ENCODE measurements at places on chromosomes 6 and 20.

DNA sequence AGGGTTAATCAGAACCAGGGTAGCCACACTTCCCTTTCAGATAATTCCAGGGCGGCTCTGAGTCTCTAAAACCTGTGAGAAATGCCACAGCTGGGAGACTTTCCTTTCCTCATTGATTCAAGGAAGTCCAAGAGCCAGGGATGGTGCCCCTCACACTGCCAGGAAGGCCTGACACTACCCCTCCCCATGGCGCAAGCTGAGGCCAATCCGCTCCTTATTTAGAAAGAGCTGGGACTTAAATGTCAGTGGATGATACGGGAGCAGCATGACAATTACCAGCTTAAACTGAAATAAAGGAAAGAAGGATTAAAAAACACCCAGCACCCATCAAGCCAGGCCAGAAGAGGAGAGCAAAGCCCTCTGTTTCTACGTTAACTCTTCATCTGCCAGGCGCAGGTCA is 244.4 kb downstream of the LRFN2 start:
- no peak for DNase-seq

GRCh38 chr6:143680141-143680540 is 2.4 kb downstream of the PHACTR2 start:
- DNase-seq, result no peak

DNA sequence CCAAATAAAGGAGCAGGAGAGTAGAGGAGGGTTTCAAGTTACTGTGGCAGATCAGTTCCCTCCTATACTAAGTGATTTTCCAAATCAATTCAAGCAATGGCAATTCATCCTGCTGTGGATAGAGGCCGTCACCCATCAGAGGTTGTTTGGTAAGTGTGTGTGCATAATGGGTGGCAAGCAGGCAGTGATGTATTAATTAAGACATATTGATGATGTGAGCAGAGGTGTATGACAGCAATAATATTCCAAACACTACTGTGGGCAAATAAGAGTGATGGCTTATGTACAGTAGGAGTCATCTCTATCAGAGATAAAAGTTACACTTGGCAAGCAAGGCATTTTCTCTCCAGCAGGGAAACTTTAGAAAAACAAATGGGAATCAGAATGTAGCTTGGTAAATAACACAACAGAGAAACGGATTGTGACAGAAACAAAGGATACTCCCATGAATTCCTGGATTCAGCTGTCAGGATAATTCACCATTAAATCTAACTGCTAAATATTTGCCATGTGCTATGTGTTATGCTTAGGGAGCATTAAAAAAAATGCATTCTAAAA is 196.3 kb downstream of the KHDC1L start:
- DNase-seq, result no peak

GRCh38 chr6:158663625-158664165 is 13.8 kb downstream of the SYTL3 start:
- DNase-seq, result no peak

DNA sequence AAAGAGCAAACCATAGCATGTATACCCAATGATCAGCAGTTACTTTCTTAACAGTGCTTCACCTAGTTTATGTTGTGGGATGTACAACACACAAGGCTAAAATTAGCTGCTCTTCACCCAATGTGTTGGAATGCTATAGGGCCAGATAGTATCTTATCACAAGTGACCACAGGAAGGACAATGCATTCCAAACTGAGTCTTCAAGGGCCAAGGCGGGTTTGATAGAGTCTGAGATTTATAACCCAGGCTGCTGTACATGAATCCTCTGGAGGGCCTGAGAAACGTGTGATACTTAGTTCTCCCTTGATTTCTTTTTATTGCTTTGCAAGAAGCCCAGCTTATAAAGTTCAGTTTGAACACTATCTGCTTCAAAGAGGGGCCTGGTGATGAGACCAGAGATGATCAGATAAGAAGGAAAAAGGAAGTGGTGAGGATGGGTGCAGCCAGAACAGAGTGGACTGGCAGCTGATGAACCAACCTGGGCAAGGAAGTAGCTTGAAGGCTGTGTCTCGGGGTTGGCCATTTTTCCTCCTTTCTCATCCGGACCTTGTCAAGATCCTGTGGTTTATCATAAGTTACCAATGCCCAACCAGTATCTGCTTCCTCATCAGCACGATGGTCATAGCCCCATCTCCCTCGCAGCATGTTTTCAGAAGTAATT is 62.2 kb upstream of the BMP2 start:
- DNase-seq, result no peak

GRCh38 chr20:62282103-62282502 is 20.7 kb upstream of the ADRM1 start:
- DNase-seq, result no peak

GRCh38 chr20:8082989-8083388 is 49.1 kb upstream of the PLCB1 start:
- peak; percentile 76 for DNase-seq

- DNase-seq, result peak; percentile 94
Observed at GRCh38 chr6:160991406-160992060, at the start of gene MAP3K4. Gene MAP3K4, plus strand, starts transcription at chr6:160991769. Its CDS starts 163 bp downstream, at chr6:160991932.

GRCh38 chr6:93323630-93324029 is 95.7 kb downstream of the EPHA7 start:
- no peak for DNase-seq

- DNase-seq, result no peak
Observed at GRCh38 chr6:129705212-129705611, 4.8 kb downstream of the ARHGAP18 start.

DNA sequence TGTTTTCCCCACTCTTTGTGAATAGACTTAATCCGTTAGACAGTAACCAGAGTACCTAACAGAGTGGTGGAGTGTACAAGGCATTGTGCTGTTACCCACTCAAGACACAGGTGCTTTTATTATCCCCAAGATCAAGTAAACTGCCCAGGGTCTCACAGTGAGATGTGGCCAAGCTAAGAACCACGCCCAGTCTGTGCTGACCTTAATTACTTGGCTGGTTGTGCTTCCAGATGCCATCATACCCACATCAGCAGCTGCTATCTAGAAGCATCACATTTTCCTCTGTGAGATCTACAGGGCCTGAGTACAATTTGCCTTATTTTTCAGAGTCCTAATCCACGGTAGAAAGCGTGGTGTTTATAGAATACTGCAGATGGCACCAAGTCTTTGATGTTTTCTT is 70.3 kb downstream of the GFRA4 start:
- no peak for DNase-seq

DNA sequence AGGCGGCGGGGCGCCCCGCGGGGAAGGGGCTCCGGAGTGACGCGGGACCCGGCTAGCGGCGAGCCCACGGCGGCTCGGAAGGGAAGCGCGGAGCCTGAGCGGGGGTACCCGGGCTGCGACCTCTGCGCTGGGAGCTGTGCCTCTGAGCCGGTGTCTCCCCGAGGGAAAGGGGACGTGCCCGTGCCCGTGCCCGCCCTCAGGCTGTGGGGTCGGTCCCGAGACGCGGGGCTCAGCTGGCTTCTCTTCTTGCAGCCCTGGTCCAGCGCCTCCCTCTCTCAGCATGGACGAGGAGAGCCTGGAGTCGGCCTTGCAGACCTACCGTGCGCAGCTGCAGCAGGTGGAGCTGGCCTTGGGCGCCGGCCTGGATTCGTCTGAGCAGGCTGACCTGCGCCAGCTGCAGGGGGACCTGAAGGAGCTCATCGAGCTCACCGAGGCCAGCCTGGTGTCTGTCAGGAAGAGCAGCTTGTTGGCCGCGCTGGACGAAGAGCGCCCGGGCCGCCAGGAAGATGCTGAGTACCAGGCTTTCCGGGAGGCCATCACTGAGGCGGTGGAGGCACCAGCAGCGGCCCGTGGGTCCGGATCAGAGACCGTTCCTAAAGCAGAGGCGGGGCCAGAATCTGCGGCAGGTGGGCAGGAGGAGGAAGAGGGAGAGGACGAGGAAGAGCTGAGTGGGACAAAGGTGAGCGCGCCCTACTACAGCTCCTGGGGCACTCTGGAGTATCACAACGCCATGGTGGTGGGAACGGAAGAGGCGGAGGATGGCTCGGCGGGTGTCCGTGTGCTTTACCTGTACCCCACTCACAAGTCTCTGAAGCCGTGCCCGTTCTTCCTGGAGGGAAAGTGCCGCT is 686 bp downstream of the ZGPAT start:
- DNase-seq, result no peak

GRCh38 chr6:14713966-14714631 is 531.8 kb upstream of the JARID2 start:
- DNase-seq, result peak; percentile 21

- peak; percentile 93 for DNase-seq
Observed at GRCh38 chr6:43170417-43170930, 595 bp upstream of the SRF start.

DNA sequence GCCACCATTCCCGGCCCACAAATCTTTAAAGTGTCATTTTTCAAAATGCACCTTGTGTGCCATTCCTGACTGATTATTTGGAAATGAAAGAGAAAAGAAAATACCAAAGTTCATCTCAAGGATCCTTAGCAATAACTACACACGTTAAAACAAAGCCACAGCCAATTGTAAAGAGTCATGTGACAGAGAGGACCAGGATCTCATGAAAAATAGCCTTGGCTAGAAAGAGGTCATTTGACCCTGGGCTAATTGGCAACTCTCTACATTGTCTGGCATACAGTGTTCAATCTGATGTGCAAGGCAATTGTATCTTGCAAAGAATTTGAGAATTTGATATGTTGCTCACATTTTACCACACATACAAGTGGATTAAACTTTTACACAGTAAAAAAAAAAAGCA is 31.6 kb upstream of the HLA-G start:
- DNase-seq, result no peak

DNA sequence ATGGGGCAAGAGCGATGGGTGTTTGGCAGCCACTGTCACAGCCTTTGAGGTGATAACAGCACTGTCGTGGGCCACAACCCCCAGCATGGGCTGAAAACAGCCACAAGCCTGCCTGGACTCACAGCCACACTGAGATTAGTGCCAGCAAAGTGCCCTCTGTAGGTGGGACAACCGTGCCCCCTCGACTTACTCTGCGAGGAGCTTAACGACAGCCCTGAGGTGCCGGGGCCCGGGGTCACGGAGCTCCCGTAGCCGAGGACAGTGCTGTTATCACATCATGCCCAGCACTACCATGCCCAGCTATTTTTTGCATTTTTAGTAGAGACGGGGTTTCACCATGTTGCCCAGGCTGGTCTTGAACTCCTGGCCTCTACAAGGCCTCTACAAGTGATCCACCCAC is 36.6 kb downstream of the SUMO4 start:
- no peak for DNase-seq

DNA sequence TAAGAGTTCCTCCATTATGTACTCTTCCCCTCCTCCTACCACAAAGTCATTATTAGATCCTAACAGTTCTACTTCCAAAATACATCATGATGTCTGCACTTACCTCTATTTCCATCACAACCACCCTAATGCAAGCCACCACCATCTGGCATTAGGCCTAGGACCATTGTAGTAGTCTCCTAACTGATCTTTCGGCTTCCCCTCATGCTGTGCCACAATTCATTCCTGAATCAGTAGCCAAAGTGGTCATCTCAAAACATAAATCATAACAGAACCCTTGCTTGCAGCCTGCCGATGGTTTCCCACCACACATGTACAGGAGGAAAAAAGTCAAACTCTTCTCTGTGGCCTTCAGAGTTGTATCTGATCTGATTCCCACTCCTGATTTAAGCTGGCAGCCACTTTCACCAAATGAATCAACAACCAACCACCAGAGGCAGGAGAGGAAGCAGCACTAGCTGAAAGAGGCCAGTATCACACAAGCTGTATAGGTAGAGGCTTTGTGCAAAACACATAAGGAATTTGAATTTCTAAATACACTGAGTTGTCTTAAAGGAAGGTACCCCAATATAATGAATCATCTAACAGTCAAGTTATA is 26.1 kb downstream of the FAM184A start:
- no peak for DNase-seq

GRCh38 chr20:25308671-25309394 is 60.9 kb downstream of the PYGB start:
- peak; percentile 69 for DNase-seq

- DNase-seq, result no peak
Observed at GRCh38 chr6:164612751-164613150, 696.7 kb downstream of the C6orf118 start.

- no peak for DNase-seq
Observed at GRCh38 chr20:2697768-2698167, 5.2 kb downstream of the EBF4 start.

DNA sequence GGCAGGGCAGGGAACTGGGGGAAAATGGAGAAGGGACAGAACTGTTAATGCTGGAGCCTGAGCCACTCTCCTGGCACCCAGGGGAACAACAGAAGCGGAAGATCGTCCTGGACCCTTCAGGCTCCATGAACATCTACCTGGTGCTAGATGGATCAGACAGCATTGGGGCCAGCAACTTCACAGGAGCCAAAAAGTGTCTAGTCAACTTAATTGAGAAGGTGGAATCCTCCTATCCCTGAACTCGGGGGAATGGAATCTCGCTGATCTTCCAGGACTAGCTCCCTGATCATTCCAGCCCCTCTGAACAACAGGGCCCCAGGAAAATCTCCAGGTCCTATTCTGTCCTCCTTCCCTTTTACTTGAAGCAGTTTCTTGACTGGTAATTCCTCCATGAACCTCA is 2.0 kb downstream of the CFB start:
- DNase-seq, result no peak

DNA sequence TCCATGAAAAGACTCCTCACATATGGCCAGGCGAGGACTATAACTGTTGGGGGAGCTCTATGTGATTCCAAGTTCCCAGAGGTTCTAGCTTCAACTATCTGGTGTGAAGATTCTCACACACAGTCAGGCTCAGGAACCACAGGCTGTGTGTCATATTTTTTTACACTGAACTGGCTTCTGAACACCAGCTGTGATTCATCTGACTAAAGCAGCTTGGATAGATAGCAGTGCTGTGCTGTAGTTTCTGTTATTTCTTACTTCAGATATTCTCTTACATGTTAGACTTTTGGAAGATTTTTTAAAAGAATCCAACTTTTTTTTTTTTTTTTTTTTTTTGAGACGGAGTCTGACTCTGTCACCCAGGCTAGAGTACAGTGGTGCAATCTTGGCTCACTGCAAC is 140.7 kb upstream of the MCHR2 start:
- peak; percentile 42 for DNase-seq

- peak; percentile 89 for DNase-seq
Observed at GRCh38 chr6:75524322-75524972, 30.8 kb upstream of the FILIP1 start.

DNA sequence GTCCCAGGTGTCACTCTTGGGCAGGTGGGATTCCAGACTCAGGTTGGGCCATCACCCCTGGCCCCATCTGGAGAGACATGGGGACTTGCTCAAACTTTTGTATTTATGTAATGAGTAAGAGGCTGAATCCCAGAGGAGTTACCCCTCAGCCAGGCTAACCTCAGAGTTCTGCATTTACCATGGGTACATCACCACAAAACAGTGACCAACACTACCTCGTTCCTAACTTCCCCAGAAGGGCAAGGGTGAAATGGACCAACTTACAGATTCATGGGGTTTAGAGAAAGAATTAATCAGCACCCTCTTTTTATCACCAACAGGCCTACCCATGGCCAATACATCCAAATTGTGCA is 259.9 kb upstream of the MARCKS start:
- peak; percentile 52 for DNase-seq

DNA sequence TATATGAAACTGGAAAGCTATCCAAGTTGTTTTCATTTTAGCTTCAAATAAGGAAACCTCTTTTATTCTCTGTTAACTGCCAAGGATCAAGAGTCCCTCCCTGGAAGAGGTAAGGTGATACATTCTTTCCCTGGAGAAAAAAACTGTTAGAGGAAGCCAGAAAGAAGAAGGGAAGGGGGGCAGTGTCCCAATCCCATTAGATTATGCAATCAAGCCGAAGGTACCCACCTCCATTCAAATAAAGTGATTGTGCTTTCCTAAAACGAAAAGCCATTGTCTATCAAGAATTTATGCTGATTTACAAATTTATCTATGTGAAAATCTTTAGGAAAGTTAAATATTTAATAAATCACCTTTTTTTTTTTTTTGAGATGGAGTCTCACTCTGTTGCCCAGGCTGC is 9.5 kb upstream of the UQCC1 start:
- DNase-seq, result no peak

- DNase-seq, result no peak
Observed at GRCh38 chr6:36967301-36967700, 12.8 kb downstream of the PI16 start.
